ENCODE measurements at places on chromosomes 13 and 19. TPM values are rescaled to one million over a fixed set of nuclear protein-coding genes. Genes with fewer than 3 reads are reported as not detected.

- no peak for DNase-seq
These were observed 31.7 kb downstream of the ACTL9 start for GRCh38 chr19:8666814-8667405.

DNA sequence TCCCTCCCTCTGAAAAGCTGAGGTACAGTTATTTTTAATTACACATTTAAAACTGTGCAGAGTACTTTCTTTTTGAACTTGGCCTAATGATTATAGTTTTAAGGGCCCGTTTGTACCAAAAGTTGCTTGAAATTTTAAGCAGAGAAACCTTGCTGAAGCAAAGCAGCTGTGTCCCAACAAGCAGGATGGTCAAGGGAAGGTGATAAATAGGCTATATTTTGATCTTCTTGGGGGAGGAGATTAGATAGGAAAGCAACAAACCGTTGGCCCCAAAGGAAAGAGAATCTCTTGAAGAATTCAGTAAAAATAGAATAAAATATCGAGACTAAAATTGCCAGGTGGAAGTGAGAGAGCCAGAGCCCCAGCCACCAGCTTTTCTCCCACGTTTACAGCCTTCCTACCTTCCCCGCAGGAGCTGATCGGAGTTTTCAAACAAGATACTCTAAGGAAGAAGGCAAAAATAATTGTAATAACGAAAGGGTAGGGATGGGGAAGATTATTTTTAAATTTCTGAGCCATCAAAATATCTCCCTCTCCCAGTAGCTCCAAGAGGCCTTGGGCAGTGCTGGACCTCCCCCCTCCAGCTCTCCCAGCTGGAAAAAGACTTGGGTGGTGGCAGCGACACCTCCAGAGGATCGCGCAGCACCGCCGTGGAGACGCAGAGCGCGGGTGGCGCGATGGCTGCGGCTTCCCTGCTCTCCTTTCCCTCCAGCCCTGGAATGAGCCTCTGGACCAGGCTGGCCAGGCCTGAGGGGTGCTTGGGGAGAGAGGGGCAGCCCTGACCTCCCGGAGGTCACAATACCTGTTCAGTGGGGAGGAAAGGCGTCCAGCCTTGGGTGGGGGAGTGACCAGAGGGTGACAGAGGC, 5.8 kb downstream of the ZIC2 start:
- DNase-seq = no peak

GRCh38 chr19:18008814-18009213, 844 bp downstream of the ARRDC2 start:
- peak; percentile 40 for DNase-seq

KLK15 gene
- polyA plus RNA-seq = 0.07 TPM

Measured in B cell (primary cell).